Ureter (tissue), 1 donor: ENCODE measurements at places on chromosomes 7 and 10. TPM values are rescaled to one million over a fixed set of nuclear protein-coding genes. Genes with fewer than 3 reads are reported as not detected.
A peak's percentile ranks its signal among the peaks of the same experiment; 100 is the strongest.

- no peak for DNase-seq
Measured at GRCh38 chr7:126040114-126041045, 1110.8 kb upstream of the POT1 start.

- peak; percentile 48 for DNase-seq
Measured at GRCh38 chr7:91034459-91035368, 229.5 kb upstream of the FZD1 start.

- DNase-seq: no peak
Measured at GRCh38 chr10:95221124-95221523, 27.1 kb downstream of the ACSM6 start.

GRK5 gene
- total RNA-seq: 16.7 TPM

GRCh38 chr7:98618786-98619185, 1.7 kb downstream of the NPTX2 start:
- no peak for DNase-seq

GRCh38 chr10:3071405-3072198, 4.3 kb downstream of the PFKP start:
- DNase-seq: no peak

DNA sequence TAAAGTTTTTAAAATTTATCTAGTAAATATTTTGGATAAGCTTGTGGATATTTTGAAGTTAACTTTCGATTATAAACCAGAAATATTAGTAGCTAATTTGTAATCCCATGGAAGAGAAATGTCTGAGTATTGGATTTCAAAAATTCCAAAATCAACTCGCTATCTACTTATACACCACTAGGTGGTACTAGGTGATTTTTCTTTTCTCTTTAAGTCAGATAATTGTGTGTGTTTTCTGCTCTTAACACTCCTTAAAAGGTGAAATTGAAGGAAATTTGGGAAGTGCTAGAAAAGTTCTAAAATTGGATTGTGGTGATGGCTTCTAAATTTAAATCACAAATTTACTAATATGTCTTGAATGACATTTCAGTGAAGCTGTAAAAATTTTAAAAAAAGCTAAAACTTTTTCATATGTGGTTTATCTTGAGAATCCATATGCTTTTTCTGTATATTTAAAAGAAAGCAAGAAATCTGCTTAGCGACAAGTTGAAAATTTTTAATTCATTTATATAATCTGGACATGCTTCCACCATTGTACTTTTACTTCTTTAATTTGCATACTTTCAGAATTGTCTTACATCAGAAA, 90.2 kb downstream of the IPMK start:
- DNase-seq: no peak

NPC1L1 gene
- 0.10 TPM for total RNA-seq

- DNase-seq: no peak
Measured at GRCh38 chr7:40239755-40240303, 105.0 kb downstream of the SUGCT start.

DNA sequence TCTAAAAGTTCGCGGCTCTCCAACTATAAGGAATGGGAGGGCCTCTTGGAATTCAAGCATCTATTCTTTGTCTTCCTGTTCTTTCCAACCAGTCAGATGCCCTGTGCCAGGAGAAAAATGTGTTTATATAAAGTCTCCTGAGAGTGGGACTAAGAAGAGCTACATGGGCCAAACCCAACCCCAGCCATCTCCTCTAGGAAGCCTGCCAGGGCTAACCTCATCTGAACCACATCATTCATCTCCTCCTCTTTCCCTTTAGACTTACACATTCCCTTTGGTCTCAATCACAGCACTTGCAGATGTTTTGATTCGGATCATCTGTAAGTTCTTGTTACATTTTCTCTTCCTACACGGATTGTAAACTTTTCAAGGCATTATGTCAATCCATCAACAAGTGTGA, 62.6 kb downstream of the DOCK4 start:
- DNase-seq: no peak

DNA sequence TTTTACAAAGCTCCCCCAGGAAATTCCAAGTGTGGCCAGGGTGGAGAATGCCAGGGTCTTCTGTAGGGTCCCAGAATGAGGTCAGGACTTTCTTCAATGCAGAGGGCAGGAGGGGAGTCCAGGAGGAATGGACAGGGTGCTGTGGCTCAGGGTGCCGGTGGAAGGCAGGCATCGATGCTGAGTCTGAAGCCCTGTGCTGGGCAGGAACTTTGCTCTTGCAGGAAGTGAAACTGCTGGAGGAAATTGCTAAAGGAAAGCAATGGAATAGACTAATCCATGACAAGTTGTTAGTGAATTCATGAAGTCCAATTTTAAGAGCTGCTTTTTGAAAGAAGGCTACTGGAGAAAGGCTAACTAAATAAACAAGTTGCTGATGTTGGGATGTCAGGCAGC, 14.8 kb downstream of the PTPRE start:
- DNase-seq: no peak

DNA sequence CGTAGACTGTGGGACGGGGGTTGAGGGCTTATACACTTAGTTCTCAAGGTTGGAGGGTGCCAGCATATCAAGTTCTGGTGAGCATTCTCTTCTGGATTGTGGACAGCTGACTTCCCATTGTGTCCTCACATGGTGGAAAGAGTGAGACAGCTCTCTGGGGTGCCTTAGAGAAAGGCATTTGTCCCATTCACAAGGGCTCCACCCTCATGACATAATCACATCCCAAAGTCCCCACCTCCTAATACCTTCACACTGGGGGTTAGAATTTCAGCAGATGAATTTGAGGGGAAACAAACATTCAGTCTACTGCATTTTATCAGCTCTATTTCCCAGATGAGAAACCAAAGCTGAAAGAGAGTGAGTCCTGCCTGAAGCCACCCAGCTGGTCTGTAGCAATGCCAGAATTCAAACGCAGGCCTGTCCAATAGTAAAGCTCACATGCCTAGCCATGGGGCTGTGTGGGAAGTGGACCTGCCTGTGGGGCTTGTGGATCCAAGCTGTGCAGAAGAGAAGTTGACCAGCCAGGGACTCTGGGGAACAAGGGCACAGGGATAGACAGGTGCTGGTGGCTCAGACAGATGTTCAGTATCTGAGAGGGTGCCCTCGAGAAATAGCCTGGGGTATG, 34.9 kb upstream of the LOXL4 start:
- no peak for DNase-seq

ICA1 gene
- 74.6 TPM for total RNA-seq

GRCh38 chr10:76040107-76040829, 608.8 kb downstream of the LRMDA start:
- no peak for DNase-seq

DNA sequence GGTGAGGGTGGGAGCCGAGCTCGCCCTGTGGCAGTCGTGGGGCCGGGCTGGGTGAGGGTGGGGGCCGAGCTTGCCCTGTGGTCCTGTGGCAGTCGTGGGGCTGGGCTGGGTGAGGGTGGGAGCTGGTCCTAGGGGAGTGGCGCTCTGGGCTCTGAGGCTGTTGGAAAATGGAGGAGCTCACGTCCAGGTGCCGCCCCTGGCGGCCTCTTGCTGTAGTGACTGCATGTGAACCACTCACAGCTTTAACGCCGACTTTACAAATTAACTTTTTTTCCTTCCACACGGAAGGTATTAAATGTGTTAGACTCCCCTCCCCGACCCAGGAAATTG, 312.6 kb downstream of the WDR37 start:
- DNase-seq: peak; percentile 42

DNA sequence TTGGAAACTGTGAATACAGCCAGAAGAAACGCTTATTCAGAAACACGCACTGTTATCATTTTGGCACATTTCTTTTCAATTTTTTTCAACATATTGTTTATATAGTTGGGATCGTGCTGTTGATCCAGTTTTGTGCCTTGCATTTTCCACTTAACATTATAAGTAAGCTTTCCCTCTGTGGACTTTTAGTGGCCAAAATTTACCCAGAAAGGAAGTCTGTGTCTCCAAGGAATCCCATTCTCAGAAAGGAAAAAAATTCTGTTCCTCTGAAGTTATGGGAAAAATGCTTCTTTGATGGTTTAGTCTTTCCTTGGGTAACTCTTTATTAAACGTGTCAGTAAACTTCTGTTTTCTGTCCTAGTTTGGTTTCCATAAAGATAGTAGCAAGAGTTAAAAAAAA, 280.0 kb downstream of the REEP3 start:
- DNase-seq: no peak

CDHR3 gene
- total RNA-seq: 6.0 TPM

GRCh38 chr7:99618726-99619125, 2.0 kb downstream of the ZSCAN25 start:
- DNase-seq: no peak

DNA sequence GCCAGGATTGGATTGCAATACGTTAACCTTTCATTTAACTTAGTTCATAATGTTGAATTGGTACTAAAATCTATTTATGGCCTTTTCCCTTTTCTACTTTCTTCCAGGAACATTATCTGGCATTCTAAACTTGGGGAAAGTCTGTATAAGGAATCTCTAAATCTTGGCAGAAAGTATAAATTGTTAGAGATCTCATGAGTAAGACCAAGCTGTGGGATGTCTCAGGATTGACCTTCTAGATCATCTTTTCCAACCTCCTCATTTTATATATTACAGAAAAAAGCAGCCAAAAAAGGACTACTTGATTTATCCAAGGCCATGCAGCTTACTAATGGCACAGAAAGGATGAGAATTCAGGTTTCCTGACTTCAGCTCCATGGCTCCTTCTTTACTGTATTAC, 598.3 kb downstream of the INHBA start:
- no peak for DNase-seq

DNA sequence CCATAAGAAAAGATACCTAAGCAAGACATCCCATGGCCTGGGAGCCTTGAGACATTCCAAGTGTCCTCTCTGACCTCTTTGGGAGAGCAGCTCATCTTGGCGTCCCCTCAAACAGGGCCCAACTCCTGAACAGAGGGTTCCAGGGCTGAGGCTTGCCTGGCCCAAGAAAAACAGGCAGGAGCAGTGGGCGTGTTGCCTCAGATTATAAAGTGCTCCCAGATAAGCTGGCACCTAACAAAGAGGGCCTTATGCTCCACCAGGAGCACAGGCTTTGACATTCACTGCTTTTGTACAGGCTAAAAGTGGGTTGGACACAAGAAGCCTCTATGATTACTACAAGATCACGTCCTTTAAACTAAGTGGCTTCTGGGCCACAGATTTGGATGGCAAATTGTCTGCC, 193.1 kb downstream of the FGFR2 start:
- no peak for DNase-seq
